ENCODE measurements at places on chromosomes 5 and 9. TPM values are rescaled to one million over a fixed set of nuclear protein-coding genes. Genes with fewer than 3 reads are reported as not detected.

- no peak for DNase-seq
Observed at GRCh38 chr9:74663439-74663838, 166.3 kb downstream of the RORB start.

AFAP1L1 gene
- 0.36 TPM for total RNA-seq

NEUROG1 gene
- not detected for total RNA-seq

BARHL1 gene
- 3.1 TPM for total RNA-seq
